ENCODE measurements at places on chromosomes 5 and 9.

- DNase-seq = no peak
These were observed 12.4 kb downstream of the CDC37L1 start for GRCh38 chr9:4691795-4692194.

- DNase-seq = no peak
These were observed 294.6 kb downstream of the SEC61B start for GRCh38 chr9:99516657-99517049.

GRCh38 chr5:127746756-127747155 is 43.6 kb downstream of the CCDC192 start:
- DNase-seq = peak; percentile 66

- peak; percentile 16 for DNase-seq
These were observed 127.5 kb upstream of the PLCXD3 start for GRCh38 chr5:41637869-41638268.

GRCh38 chr5:148384380-148384737 is 601 bp downstream of the FBXO38 start:
- peak; percentile 53 for DNase-seq

GRCh38 chr9:18429070-18429469 is 44.9 kb upstream of the ADAMTSL1 start:
- DNase-seq = no peak

GRCh38 chr5:42360056-42360455 is 63.2 kb upstream of the GHR start:
- no peak for DNase-seq

DNA sequence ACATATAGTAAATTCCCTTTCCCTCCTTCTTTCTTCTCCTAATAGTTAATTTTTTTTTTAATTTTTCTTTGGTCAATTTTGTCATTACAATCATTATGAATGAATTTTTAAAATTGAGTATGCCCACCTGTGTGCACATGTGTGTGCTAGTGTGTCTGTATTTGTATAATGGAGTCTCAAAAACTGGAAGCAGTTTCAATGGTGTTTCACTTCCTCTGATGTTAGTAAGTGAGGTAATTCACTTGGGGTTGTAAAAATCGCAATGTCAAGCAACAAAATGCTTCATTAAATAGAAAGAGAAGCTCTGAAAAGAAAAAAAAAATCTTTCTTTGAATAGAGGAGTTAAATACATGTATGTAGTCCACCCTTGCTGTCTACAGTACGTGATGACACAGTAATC is 1467.6 kb upstream of the NUDT12 start:
- DNase-seq = no peak

GRCh38 chr5:168712280-168712924 is 133.2 kb upstream of the PANK3 start:
- DNase-seq = peak; percentile 9

- no peak for DNase-seq
These were observed 62.4 kb downstream of the SHC3 start for GRCh38 chr9:89116064-89116804.

DNA sequence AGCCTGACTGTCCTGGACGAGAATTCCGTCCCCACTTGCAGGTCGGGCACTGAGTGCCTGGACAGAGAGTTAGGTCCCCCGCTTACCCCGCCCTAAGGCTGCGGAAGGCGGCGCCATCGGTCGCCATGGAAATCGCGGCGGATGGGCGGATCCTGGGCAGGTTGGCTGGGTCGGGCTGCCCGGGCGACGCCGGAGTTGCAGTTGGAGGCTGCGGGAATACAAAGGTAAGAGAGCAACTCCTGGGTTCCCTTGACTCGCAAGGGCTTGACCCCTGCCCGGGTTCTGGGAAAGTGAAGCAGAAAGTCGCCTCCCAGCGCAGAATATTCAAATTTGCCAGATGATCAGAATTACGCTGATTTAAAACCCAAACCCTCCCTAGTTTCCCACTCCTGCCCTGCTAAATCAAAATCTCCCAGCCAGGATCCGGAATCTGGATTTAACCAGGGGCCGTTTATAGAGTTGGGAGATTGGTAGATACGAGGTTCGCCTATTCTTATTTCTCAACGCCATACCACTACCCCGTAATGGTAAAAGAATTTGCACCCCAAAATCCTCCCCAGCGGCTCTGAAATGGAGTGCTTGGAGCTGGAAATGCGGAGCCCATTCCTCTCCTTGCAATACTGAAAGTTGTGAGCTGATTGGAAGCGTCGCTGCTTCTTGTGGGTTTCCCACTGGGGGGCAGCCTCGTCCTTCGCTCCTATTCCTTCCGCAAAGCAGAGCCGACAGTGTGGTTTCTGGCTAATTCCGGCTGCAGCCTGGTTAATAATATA is 156.4 kb upstream of the RASEF start:
- peak; percentile 88 for DNase-seq
